ENCODE measurements at places on chromosomes 1 and 21.
A peak's percentile ranks its signal among the peaks of the same experiment; 100 is the strongest.

GRCh38 chr1:61132645-61133334, 50.4 kb downstream of the NFIA start:
- peak; percentile 48 for DNase-seq

GRCh38 chr1:62438163-62438562, 1.3 kb downstream of the USP1 start:
- peak; percentile 15 for DNase-seq

DNA sequence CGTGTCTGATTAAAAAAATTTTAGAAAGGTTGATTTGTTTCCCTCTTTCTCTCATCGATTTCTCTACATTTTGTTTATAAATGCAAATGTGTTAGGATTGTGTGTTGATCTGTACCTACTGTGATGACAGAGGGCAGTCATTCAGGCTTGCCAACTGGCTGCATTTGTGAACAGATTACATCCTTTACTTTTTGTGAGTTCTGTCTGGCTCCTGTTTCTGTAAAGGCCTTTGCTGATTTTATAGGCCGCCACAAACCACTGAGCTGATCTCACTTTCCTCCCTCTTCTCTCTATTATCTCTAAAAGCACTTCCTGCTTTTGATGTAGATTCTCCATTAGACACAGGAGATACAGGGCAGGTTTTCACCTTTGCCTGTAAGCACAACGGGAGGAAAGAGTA, 106.8 kb downstream of the ESRRG start:
- DNase-seq = no peak

DNA sequence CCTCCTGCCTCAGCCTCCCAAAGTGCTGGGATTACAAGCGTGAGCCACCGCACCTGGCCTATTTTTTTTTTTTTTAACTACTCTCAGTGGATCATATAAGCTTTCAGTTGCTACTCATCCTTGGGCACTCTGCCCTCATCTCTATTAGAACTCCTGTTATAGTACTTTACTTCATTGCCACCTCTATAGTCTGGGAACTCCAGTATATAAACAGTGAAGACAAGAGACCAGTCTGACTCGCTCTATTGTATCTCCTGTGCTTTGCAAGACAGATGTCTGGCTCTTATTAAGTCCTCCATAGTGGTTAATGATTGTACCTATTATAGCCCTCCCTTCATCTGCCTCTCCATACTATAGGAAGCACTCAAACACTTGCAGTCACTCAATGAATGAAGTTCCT, 15.1 kb downstream of the KHDRBS1 start:
- no peak for DNase-seq

GRCh38 chr1:198167436-198167934, 10.7 kb downstream of the NEK7 start:
- DNase-seq = peak; percentile 62

GRCh38 chr1:59261537-59261936, 35.4 kb upstream of the FGGY start:
- no peak for DNase-seq

- no peak for DNase-seq
Observed at GRCh38 chr1:22080191-22080590, 27.7 kb downstream of the CDC42 start.
